ENCODE measurements at places on chromosomes 7 and 10.

GRCh38 chr7:46569133-46569465 lies 648.0 kb upstream of the IGFBP3 start:
- DNase-seq = no peak

DNA sequence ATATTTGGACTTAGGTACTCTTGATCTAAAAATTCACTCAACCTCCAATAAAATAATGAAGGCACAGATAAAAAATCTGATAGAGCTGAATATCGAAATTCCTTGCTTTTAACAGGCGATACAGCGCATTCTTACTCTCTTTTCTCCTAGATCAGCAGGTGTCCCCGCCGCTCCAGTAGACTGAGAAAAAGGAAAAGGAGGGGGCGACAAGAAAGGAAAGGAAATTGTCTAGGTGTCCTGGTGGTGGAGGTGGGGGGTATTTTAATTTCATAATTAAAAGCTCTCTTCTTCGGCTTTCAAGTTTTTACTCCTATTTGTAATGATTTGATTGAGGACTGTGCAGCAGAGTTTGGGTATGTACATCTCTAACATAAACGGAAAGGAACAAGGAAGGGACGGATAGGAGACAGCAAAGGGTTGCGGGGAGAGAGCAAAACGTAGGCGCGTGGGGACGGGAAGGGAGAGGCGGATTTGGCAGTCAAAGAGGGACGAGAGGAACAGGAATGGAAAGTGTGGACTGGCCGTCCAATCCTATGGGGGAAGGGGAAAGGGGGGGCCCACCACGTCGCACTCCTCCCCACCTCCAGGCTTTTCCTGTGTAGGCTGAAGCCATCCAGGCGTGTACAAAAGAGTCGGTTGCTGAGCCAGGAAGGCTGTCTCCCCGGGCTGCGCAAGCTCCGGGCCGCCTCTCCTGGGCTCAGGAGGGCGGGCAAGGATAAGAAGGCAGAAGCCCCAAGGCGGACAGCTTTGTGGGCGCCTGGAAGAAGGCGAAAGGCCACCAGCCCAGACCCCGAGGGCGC lies 875 bp upstream of the HECTD2 start:
- no peak for DNase-seq

GRCh38 chr10:111128331-111129180 lies 51.7 kb downstream of the ADRA2A start:
- no peak for DNase-seq

- no peak for DNase-seq
These were observed 111.6 kb downstream of the MAD1L1 start for GRCh38 chr7:2120841-2121830.

DNA sequence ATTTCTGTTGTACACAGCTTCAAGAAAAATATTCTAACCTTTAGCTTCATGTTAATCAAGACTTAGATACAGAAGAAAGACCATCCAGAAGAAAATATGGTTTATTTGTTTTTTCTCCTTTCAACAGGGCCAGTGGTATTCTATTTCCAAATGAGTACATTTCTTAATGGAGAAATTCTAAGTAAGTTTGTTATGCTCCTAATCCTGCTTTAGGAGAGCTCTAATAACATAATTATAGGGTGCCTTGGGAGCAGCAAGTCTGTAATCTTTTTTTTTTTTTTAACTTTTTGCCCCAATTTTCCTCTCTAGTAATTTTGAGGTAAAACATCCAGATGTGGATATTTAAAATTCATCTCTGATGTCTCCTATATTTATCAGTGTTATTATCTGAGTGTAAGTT lies 98.1 kb downstream of the ADD3 start:
- DNase-seq = no peak

GRCh38 chr7:41696323-41696916 lies 6.5 kb downstream of the INHBA start:
- DNase-seq = no peak

- DNase-seq = no peak
These were observed 290.1 kb upstream of the COBL start for GRCh38 chr7:51606601-51607154.

GRCh38 chr7:115578576-115578975 lies 452.0 kb downstream of the TFEC start:
- DNase-seq = no peak

DNA sequence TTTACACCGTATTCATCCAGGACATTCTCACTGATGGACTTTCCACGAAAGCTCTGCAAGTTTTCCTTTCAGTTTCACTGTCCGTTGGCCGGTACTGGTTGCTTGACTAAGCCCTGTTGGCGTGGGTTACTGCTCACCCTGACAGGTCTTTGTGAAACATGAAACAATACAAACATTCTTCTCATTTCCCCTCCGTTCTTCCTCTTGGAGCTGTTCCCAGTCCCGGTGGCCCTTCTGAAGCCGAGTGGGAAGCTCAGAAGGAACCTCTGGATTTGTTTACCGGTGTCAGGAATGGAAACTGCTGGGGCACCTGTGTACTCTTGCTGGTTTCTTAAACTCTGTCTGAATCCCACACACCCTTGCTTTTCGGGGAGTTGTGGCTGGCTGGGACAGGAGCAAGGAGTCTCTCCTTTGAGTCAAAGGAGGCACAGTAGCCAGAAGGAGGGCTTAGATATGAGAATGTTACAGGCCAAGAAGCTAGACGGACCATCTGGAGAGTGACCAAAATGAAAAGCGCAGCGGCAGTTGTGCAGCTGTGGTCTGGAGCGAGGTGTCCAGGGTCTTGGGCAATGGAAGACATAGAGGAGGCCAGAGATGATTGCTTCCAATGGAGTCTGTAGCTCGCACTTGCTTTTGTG lies 45.7 kb downstream of the LYZL2 start:
- DNase-seq = no peak

- no peak for DNase-seq
These were observed 93.0 kb upstream of the SLC25A13 start for GRCh38 chr7:96414931-96415292.

DNA sequence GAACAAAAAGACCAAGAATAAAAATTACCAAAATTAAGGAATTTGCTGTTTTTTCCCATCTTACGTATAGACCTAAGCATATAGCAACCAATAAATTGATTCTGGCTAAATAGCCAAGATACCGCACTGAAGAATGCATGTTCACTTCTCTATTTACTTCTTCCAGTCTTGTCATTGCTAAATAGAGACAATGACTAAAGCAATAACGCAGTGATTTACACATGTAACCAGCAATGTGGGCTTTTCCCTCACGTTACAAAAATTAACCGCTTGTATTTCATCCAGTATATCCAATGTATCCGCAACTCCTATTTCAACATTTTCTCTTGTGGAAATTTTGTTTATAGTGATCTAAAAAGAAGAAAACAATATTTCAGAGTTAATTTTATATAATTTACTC lies 5.6 kb downstream of the TMEM168 start:
- DNase-seq = no peak

DNA sequence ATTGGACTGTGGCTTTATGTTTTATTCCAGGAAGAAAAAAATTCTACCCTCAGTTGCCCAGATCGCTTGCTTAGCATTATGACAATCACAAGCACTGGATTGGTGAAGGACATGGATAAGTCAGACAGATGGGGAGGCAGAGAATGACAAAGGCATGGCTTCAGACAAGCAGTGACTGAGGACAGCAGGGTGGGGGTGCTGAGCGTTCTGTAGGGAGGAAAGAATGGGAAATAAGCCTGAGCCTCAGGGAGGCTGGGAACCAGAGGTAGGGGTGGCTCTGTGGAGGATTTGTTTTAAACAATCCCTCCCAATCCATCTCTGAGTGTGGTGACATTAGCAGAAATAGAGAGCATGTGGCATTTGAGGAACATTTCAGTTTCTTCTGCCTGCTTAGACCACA lies 896.9 kb downstream of the CCSER2 start:
- no peak for DNase-seq

GRCh38 chr7:33604056-33604455 lies 301.3 kb upstream of the BMPER start:
- no peak for DNase-seq

- no peak for DNase-seq
These were observed 22.7 kb downstream of the GARS1 start for GRCh38 chr7:30617359-30617758.

Data from stimulated activated CD4-positive, alpha-beta T cell treated with anti-CD3 and anti-CD28 coated beads, Interleukin-1b, Interleukin-23, amount 100 ng/mL, for 1 hour (primary cell).